Activated CD4-positive, CD25-positive, alpha-beta regulatory T cell (primary cell): ENCODE measurements at places on chromosomes 4 and X.

DNA sequence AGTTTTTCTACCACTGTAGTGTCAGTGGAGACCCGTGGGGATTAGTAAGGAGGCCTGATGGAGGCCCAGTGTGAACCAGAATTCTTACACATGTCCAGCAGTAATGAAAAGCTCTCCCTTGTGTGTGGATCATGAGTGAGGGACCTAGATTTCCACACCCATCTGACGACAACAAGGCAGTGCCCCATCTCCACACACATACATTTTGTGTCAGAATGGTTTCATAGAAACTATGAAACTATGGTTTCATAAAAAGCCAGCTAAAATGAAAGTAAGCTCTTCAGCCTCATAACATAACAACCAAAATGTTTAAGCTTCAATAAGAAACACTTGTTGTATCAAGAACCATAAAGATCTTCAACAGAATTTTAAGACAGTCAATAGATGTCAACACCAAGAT is 884.5 kb upstream of the ADGRL3 start:
- no peak for DNase-seq

DNA sequence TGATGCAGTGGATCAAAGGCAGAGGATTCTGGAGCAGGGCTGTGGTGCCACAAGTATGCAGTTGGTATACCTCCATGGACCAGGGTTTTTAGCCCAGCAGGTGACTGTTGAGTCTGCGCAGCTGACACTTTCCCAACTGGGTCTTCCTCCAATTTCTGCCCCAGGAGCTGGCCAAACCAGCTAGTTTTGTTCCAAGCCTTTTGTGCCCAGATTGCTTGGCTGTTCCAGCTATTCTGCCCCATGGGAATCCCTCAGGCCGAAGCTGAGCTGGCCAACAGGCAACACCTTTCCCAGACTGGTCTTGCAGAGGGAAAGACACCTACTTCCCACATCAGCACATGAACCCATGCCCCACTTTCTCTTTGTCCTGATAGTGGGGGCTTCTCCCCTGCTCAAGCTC is 22.8 kb upstream of the ANKRD17 start:
- no peak for DNase-seq

GRCh38 chrX:118497180-118497818 is 1.7 kb downstream of the DOCK11 start:
- DNase-seq = no peak

DNA sequence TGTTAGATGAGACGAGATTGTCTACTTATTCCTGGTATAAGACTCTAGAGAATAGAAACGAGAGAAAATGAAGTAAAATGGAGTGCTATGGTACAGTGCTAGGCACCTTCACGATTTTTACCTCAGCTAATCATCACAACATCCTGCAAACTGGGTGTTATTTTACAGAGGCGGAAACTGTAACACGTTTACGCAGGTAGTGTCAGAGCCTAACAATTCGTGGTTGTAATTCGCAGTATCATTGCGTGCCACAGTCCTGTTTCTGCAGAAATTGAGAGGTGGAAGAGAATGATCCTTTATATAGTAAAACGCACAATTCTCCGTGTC is 383 bp upstream of the TBC1D19 start:
- no peak for DNase-seq

GRCh38 chrX:16867947-16868346 is 2.2 kb downstream of the RBBP7 start:
- no peak for DNase-seq

DNA sequence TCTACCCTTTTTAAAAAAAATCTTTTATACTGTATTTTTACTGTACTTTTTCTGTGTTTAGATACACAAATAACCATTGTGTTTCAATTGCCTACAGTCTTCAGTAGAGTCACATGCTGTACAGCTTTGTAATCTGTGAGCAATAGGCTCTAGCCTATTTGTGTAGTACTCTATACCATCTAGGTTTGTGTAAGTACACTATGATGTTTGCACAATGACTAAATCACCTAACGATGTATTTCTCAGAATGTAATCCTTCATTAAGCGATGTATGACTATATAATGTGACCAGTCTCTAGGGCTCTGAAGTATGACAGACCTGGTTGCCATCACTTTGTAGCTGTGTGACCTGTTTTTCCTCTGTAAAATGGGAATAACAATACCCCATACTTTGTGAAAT is 14.2 kb upstream of the DCAF4L1 start:
- no peak for DNase-seq

GRCh38 chr4:159564615-159565014 is 461.7 kb downstream of the RAPGEF2 start:
- no peak for DNase-seq

- no peak for DNase-seq
Measured at GRCh38 chr4:162347842-162348213, 184.0 kb upstream of the FSTL5 start.

DNA sequence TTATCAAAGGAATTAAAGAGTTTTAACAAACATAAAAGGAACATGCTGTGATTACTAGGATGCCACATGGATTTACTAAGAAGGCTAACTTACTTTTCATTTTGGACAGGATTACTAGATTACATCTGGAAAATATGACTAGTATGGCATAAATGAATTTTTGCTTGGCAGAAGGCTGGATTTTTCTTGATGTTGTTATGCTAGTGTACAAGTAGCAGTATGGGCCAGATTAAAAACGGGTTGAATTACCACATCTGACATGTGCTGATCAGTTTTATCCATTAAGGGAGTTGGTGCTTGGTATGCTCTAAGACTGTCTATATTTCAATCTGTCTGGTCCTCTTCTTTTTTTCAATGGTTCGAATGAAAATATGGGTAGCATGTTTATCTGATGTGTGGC is 70.5 kb downstream of the JADE1 start:
- no peak for DNase-seq

DNA sequence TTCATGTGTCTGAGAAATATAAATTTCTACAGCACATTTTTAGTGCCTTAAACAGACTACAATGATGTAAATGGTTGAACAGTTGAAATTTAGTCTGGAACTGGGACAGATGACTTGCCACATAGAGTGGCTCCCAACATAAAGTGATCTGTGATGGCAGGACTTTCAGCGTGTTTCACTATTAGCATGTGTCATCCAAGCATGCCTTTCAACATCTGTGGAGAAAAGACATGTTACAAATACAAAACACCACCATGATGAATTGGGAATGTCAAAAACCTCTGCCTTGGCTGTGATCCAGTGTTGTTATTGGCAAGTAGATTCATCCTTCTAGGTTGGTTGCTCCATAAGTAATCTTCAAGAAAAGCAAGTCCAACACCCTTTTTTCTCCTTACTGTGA is 348.7 kb downstream of the MAPK10 start:
- DNase-seq = no peak

DNA sequence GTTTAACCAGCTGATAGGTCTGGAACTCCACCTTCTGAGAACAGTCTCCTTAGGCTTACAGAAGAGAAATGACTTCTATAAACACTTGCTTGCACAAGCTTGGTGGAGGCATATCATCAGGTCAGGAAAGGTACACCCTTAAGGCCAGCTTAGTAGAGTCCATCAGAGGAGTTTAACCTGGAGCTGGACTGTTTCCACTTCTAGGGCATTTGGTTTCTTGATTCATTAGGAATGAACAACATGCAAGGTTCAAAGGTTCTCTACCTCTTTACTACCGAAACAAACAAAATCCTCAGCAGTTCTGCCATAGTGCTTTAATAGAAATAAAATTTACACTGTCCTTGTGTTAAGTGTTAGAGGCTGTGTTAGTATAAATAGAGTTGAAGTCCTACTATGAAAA is 171.4 kb upstream of the NPY2R start:
- no peak for DNase-seq

DNA sequence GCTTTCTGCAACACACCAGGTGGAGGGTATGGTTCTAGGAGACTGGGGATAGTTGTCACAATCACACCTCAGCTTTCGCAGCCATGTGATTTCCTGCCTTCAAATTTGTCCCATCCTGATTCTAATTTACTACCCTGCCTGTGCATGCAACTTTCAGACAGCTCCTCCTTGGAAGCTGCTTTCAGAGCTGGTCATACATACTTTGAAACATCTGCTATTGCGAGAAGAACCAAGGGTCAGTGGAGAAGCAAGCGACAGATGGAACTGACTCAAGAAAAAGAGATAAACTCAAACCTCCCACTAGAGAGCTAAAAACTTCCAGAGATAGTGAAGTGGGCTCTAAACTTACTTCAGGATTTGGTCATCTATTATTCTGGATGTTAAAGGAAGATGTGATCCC is 381.7 kb upstream of the FGF13 start:
- DNase-seq = no peak

GRCh38 chr4:105859233-105859632 is 36.0 kb upstream of the NPNT start:
- DNase-seq = no peak

GRCh38 chrX:34521563-34521962 is 135.5 kb downstream of the TMEM47 start:
- no peak for DNase-seq

- DNase-seq = no peak
Measured at GRCh38 chr4:121166976-121167375, 2.9 kb upstream of the TNIP3 start.

DNA sequence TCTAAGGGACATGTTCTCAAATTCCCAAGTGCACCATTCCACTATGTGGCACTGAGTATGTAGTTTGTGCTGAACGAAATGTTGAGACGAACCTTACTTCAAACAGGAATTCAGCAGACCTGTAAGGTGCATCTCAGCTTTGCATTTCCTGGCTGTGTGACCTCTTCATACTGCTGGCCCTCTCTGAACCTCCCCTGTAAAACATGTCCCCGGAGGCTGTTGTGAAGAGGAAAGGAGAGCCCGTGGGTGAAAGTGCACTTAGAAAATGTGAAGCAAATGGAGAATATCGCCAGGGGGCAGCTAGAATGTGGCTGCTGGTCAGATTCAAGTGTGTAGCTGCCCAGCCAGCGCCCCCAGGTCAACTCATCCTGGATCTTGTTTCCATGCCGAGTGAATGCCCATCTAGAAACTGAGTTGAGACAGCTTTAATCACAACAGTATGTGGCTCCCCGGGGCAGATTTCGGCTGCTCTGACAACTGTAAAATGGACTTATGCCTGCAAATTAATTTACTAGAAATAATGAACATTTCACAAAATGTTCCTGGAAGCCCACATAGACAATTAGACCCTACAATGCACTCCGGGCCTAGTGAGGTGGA is 263.3 kb downstream of the EVC2 start:
- DNase-seq = no peak

DNA sequence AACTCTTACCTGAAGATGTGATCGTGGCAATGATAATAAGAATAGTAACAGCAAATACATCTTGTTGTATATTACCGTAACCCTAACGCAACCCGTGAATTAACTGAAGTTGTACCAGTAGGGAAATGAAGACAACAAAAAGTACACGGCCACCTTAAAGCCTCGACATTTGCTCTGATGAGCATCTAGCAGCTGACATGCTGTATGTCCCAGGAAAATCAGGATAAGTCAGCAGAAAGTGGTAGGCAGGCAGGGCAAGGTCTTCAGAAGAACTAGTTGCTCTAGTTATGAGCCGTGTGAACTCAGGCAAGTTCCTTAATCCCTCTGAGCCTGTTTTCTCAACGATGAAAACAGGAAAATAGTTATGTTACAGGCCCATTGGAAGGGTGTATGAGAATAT is 7.7 kb upstream of the ASB5 start:
- no peak for DNase-seq
